ENCODE measurements at places on chromosomes 7 and 10.

- DNase-seq, result no peak
Observed at GRCh38 chr7:55484834-55485233, 87.5 kb downstream of the VOPP1 start.

DNA sequence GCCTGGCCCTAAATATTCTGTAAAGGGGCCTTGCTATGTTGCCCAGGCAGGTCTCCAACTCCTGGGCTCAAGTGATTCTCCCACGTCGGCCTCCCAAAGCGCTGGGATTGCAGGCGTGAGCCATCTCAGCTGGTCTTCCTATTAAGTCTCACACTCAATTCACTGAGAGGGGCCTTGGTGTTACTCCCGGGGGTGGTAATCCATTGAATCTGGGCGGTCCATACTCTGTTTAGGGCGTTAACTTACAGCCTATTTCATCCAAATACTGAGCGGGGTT lies 665 bp upstream of the SRRT start:
- no peak for DNase-seq

- DNase-seq, result no peak
Observed at GRCh38 chr7:148963583-148964482, 64.5 kb downstream of the PDIA4 start.

DNA sequence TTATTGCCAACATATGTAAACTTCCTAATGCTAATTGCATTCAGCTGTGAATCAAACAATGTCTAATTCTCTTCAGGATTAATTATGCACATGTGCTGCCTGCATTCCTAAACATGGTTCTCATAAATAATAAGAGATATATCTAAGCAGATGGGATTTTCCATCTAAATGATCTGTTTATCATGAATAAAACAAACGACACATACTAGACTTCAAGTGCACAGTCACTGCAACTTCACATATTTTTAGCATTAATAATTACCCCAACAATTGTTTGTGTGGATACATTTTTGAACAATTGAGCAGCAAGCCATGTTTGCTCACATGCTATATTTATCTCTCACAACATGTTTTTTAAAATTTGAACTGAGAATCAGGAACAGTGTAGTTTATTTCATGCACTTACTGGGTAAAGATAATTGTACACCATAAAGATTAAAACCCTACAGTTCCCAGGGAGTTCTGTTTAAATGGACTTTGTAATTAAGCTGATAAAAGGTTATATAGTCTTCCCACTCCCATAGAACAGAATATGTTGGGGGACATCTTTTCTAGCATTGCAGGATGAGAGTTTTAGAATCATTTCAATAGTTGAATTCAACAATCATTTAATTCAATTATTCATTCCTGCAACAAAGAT lies 378.5 kb downstream of the MDFIC start:
- DNase-seq, result no peak

DNA sequence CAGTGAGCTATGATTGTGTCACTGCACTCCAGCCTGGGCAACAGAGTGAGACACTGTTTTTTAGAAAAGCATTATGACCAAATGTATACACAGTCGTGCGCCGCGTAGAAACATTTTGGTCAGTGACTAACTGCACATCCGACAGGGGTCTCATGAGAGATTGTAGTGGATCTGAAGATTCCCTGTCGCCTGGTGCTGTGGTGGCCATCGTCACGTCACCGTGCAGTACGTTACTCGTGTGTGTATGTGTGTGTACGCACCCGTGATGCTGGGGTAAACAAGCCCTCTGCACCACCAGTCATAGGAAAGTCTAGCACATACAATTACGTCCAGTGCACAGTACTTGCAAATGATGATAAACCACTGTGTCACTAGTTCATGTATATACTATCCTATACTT lies 109.4 kb downstream of the ELFN1 start:
- DNase-seq, result no peak

DNA sequence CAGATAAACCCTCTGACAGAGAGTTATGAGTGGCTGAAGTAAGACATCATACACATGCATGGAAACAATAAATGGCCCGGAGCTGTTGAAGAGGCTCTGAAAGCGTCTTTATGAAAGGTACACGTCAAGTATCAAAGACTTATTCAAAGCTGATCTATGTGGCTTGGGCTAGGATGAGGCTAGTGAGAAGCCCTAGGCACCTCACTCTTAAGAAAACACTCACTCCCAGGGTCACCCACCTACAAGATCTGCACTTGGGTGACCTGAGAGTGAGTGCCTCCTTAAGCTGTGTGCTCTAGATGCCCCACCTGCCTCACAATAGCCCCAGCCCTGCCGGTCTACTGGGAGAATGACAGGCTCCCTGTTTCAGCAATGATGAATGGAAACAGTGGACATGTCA lies 1.1 kb upstream of the GIMAP1 start:
- no peak for DNase-seq

DNA sequence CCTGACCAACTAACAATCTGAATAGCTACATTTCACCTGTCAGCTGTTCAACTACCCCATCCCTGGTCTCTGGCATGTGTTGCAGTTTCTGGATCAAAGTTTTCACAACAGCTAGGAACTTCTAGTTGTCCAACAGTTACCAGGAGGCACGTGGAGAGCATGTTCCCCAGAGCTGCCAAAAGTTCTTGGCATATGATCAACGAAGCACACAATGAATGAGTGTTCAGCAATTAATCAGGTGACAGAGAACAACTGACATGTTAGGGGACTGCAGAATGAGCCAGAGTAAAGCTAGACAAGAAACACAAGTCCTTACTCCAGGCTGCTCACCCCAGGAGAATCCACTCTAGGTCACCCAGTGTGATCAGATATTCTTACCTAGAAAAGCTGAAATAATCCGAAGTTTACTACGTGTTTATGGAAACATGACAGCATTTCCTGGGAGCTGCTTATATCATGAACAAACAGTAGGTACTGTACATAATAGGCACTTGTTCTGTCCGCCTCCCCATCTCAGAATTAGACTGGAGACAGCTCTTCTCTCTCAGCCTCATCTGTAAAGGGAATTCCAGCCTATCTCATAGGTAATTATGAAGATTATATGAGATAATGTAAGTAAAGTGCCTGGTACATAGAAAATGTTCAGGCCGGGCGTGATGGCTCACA lies 50.6 kb downstream of the ZNF438 start:
- DNase-seq, result no peak

DNA sequence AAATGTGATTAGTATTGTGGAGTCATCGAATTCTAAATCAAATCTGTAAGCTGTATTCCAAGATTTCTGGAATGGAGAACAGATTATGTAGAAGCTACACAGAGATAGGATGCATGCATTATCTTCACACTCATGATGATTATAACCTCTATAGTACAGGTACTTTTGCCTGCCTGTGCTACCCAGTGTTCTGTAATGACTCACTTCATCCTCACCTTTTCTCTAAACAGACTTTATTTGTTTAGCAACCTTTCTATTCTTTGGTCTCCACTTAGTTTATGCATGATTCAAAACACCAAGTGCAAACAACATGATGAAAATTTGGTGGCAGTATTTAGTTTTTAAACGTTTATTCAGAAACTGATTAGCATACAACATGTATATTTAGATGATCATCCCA lies 68.4 kb upstream of the PRPS1L1 start:
- DNase-seq, result no peak

DNA sequence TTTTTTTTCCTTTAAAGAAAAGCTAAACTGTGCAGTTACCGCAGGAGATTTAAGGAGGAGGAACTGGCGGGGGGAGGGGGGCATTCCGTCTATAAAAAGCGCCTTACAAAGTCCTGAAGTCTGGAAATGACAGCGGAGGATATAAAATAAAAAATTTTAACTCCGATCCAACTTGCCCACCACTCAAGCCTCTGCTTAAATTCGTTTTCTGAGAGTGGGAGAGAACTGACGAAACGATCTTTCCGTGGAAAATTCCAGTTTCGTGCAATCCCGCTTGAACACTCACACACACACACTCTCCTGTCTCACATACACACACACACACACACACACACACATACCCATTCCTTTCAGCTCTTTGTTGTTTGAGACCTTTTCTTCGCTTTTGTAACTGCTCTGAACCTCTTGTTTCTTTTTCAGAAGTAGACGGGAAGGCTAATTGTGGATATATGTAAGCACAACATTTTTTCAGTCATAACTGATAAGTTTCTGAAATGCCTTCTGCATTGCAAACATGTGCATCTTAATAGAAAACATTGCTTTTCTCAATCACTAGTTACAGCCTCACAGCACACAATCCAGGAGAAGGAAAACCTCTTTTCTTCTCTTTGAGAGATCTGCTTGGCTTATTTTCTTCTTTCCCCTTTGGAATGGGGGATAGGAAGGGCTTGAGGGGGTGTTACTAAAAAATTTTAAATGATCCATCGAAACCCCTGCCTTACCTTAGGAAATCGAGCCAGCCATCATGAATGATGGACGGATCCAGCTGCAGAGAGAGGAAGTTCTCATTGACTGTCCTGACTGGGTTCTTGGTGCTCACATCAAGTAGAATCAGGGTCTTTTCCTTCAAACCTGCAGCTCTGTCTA lies 628 bp downstream of the HPSE2 start:
- no peak for DNase-seq

GRCh38 chr10:103652599-103653281 lies 159.2 kb downstream of the NEURL1 start:
- no peak for DNase-seq

DNA sequence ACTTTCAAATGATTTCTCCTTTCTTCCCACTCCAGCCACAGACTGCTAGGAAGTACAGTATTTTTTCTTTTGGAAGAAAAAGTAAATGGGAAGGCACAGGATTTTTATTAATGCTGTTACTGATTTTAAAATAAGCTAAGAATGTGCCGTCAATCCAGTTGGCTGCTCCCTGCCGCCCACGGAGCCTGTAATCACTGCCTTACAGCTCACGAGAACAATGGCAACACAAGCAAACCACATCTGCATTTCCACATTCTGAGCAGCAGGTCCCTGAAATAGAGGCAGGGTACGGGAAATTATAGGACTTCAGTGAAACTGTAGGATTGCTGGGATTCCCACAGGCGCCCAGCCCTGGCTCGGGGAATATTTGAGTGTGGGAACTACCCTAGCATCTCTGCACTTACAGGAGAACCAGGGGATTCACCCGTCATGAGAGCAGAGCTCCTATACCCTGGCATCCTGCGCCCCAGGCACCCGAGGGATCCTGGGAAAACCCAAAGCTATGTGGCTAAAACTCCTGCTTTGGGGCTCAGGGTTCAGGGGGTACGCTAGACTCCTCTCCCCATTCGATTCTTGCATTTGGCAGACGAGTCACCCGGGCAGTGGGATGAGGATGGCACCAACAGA lies 72.9 kb upstream of the TNS3 start:
- DNase-seq, result no peak

DNA sequence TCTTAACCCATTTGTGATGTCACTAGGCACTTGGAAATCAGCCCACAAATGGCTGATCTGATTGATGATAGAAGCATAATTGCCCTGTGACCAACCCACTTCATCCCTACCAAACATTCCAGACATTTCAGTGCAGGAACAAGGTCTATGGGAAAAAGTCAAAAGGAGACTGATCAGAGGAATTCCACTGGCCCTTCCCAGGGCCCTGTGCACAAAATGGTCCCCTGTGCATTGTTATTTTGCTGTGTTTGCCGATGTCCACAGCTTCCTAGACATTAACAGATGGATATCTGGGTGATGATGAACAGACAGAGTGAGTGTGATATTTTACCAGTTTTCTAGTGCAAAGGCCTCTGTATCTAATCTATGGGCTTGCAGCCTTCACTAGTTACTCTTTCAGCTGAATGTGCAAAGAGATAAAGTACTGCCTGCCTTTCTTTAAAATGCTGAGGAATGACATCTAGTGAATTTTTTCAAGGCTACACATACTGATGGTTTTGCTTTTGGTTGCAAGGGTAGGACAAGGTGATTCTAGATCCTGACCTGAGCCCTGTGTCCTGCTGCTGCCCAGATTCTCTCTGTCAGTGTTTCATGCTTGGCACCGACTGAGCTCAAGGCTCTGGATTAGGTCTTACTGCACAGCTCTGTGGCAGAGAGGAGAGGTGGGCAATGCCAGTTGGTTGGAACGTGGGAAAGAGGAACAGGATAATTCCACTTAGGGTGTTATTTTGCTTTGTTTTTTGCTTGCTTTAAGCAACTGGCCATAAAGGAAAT lies 55.4 kb downstream of the CALD1 start:
- DNase-seq, result no peak

- DNase-seq, result no peak
Observed at GRCh38 chr7:117092785-117093184, 139.5 kb downstream of the ST7 start.

DNA sequence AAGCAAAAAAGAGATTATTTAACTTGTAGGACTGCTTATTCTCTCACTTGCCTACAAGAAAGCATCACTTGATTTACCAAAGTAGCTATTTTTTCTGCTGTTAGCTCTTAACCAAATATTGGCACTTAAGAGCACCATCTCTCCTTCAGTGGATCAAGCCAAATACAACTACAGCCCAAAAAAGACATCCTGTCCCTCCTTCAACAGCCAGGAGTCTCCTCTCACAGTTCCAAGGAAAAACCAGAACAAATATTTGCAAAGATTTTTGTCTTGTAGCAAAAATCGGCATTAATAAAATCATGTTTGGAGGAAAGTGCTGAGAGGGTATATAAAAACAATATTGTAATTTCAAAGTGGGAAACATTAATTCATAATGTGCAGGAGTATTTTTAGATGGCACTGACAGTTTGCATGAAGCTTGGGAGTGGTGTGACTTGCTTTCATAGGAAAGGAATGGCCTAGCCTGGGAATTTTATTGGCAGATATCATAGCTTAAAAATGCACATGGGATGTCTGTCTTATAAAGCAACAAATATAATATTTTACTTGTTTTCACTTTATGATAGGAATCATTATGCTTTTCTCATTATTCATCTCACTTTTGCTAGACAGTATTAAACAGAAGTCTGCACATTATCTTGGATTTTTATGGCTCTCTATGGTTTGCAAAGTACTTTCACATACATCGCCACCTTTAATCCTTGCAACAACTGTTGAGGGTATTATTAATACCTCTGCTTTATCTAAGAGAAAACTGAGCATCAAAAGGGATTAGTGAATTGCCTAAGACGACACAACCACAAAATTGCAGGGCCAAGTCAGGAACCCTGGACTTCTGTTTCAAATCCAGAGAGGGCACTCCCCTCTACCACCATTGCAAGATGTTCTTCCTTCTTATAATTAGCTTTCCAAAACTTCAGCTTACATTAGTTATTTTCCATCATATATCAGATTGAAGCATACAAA lies 103.5 kb downstream of the AGMO start:
- DNase-seq, result no peak

Measured in activated CD8-positive, alpha-beta memory T cell treated with anti-CD3 and anti-CD28 coated beads for 1 hour (primary cell).